ENCODE measurements at places on chromosomes 11 and 22. TPM values are rescaled to one million over a fixed set of nuclear protein-coding genes. Genes with fewer than 3 reads are reported as not detected.

DNA sequence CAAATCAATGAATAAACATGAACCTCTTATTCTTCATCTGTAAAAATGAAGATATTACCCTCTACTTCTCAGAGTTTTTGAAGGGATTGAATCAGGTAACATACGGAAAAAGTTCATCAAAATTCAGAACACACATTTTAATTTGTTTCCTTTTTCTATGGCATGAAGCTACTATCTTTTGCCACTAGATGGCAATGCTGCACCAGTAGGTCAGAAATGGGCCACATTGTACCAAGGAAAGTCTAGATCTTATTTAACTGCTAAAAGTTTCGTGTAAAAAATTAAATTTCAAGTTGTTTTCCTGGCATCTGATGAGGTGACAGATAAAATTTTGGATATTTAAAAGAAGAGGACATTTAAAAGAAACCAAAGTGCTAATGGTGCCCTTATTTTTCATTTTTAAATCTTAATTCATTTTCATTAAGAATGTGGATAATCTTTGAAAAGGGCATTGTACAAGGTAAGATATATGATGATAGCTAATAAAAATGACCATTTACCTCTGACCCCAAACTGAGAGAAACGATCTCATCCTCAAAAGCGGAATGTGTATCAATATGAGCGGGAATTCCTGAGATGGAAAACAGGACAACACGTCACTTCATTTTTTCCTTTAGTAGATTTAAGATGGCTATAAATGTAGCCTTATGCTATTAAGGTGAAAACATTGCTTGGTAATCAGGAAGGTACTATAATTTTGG, 16.1 kb downstream of the ALKBH8 start:
- no peak for DNase-seq
- no peaks in the 10 kb centered on the region for H3K4me1 ChIP-seq
- H3K36me3 ChIP-seq: no peaks in the 10 kb centered on the region
- no peak overlapping the region for H3K27ac ChIP-seq
- no peak overlapping the region for H3K4me3 ChIP-seq

GRCh38 chr11:45301537-45302246, 15.6 kb upstream of the SYT13 start:
- no peak for DNase-seq
- H3K27ac ChIP-seq: no peak overlapping the region
- no peak overlapping the region for H3K4me3 ChIP-seq
- H3K4me1 ChIP-seq: peaks cover 4% of the 10 kb centered on the region
- H3K27me3 ChIP-seq: no peaks in the 10 kb centered on the region

GRCh38 chr11:202490-202889, 4.7 kb downstream of the BET1L start:
- no peak overlapping the region for H3K4me3 ChIP-seq
- peaks cover 6% of the 10 kb centered on the region for H3K4me1 ChIP-seq
- no peaks in the 10 kb centered on the region for H3K27me3 ChIP-seq
- no peak for DNase-seq
- H3K27ac ChIP-seq: no peak overlapping the region

- H3K27ac ChIP-seq: no peak overlapping the region
- no peaks in the 10 kb centered on the region for H3K27me3 ChIP-seq
- no peak overlapping the region for H3K4me3 ChIP-seq
Measured at GRCh38 chr11:72352859-72353551, 81.3 kb downstream of the CLPB start.

DNA sequence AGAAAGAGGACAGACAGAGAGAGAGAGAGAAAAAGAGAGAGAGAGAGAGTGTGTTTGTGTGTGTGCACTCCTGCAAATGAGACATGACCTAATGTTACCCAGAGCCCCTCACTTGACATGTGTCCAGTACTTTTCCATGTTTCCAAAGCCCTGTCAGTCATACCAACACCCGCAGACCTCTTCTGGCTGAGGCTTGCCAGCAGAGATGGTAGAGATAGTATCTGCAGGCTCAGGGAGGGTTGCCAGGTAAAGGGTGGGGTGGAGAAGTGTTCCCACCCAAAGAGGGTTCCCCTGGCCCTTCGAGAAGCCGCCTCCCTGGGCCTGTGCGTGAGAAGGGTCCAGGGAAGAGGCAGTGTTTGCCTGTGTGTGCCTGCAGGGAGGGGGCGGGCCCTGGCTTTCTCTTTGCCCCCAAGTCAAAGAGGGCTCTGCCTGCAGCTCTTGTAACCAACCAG, 40.7 kb downstream of the POU2F3 start:
- no peaks in the 10 kb centered on the region for H3K4me1 ChIP-seq
- no peak overlapping the region for H3K4me3 ChIP-seq
- H3K36me3 ChIP-seq: no peaks in the 10 kb centered on the region
- DNase-seq: no peak

DNA sequence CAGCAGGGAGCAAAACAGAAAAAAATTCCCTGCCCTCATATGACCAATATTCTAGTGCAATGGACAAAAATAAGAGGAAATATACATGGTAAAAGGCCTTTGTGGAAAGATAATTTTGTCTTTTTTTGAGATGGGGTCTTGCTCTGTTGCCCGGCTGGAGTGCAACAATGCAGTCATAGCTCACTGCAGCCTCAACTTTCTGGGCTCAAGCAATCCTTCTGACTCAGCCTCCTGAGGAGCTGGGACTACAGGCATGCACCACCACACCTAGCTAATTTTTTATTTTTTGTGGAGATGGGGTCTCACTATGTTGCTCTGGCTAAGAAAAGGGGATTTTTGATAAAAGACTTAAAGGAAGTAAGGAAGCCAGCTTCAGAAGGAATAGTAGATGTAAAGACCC, 25.7 kb upstream of the DDX10 start:
- H3K27ac ChIP-seq: no peak overlapping the region
- no peak overlapping the region for H3K4me3 ChIP-seq
- no peaks in the 10 kb centered on the region for H3K4me1 ChIP-seq
- no peaks in the 10 kb centered on the region for H3K36me3 ChIP-seq
- H3K27me3 ChIP-seq: no peaks in the 10 kb centered on the region

DNA sequence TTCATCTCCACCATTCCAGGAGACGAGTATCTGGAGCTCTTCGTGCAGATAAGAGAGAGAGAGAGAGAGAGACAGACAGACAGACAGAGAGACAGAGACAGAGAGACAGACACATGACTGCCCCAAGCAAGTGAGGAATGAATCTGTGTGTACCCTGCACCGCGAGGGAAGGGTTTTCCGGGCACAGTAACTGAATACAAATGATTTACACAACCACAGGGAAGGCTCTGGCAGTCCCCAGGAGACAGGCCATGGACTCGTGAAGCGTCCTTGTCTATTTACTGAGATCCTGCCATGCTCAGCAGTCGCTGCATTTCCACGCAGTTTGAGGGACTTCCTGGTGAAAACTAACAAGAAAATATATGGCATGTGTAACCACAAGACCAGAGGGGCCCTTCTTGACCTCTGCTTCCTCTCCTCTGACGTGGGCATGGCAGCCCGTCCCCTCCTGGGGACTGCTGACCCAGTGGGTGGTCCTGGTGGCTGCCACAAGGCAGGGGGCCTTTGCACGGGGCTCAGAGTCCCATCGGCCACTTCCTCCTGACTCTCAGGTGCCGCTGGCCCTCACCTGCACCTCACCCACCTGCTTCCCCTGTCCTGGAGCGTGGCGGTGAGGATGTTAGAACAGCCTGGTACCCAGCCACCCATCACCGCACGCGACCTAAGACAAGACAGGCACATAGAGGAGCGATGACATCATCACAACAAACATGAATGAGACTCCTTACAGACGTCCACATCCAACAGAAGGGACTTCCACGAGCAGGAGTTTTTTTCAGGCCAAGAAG, 75.9 kb downstream of the PHF21B start:
- no peaks in the 10 kb centered on the region for H3K36me3 ChIP-seq
- no peak for DNase-seq
- no peak overlapping the region for H3K27ac ChIP-seq
- H3K4me3 ChIP-seq: no peak overlapping the region
- no peaks in the 10 kb centered on the region for H3K27me3 ChIP-seq
- H3K4me1 ChIP-seq: no peaks in the 10 kb centered on the region

DNA sequence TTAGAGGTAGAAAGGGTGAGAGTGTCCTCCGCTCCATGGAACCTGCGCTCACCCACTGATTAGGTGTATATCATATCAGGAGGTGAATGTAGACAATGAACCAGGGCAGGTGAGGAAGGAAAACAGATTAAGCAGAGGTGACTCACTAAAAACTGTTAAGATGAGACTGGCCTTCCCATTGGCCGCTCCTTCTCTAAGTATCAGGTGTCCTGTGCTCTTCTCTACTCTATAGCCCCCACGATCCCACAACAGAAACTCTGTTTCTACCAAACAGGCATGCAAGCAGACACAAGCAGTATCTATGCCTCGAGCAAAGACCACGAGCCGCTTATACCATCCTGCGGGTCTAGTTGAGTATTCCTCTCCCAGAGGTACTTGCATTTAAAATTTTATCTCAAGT, 103.1 kb downstream of the SNX19 start:
- no peak overlapping the region for H3K27ac ChIP-seq
- H3K36me3 ChIP-seq: no peaks in the 10 kb centered on the region
- H3K4me3 ChIP-seq: no peak overlapping the region
- H3K27me3 ChIP-seq: no peaks in the 10 kb centered on the region
- no peaks in the 10 kb centered on the region for H3K4me1 ChIP-seq

- no peak overlapping the region for H3K27ac ChIP-seq
- no peaks in the 10 kb centered on the region for H3K4me1 ChIP-seq
- H3K36me3 ChIP-seq: no peaks in the 10 kb centered on the region
Measured at GRCh38 chr11:12963792-12964536, 45.2 kb upstream of the RASSF10 start.

The RBM7 gene
- 27.3 TPM for total RNA-seq

The AGBL2 gene
- total RNA-seq: 3.6 TPM

The CSF2RB gene
- 3.2 TPM for total RNA-seq

The TMPRSS5 gene
- total RNA-seq: 2.1 TPM

The HOATZ gene
- 1.0 TPM for total RNA-seq

The OR51Q1 gene
- not detected for total RNA-seq
